WERI-Rb-1 (cell line): ENCODE measurements at places on chromosomes 3 and 15.

DNA sequence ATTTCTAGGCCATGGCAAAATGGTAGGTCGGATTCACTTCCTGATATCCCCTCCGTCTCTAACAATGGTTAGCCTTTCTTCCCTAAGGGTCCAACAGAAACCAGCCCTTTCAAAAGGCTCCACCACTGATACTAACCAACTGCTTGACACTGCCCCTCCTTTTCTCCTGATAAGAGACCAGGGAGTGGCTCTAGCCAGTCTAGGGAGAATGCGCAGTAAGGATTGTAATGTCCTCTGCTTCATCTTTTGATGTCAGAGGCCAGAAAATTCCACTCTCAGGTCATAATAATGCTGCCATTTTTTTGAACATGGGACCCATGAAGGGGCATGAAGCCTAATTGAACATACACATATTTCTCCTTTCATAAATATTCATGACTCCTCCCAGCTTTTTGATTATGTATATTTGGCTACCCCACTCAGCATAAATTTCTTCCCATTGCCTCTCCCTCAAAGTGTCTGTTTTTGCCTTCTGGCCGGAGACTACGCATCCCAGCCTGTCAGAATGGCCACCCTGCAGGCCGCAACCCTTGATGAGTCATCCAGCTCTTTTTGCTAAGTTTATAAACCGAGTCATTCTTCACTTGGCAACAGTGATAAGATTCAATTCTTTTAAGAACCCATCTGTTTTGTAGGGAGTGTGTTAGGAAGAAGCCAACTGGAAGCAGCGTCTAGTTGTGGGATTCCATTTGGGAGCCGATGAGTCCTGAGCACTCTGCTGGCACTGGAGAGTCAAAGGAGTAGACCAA lies 189.0 kb upstream of the MCTP2 start:
- no peak for DNase-seq

- DNase-seq: no peak
These were observed 85.6 kb downstream of the FRMD4B start for GRCh38 chr3:69300296-69300695.

DNA sequence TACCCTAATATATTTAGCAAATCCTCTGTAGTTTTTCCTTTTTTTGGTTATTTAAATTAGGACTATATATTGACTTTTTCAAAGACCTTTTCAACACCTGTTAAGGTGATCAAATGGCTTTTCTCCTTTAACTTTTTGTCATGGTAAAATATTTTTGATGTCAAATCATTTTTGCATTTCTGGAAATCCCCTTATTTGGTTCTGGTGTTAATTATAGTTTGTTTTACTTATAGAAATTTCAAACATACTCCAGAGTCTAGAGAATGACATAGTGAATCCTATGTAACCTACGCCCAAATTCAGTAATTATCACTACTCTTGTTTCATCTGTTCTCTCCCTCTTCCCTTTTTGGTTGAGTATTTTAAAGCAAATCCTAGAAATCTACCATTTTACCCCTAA lies 121.3 kb upstream of the TBL1XR1 start:
- DNase-seq: no peak

- no peak for DNase-seq
These were observed 124.3 kb downstream of the TIGIT start for GRCh38 chr3:114418107-114418506.

DNA sequence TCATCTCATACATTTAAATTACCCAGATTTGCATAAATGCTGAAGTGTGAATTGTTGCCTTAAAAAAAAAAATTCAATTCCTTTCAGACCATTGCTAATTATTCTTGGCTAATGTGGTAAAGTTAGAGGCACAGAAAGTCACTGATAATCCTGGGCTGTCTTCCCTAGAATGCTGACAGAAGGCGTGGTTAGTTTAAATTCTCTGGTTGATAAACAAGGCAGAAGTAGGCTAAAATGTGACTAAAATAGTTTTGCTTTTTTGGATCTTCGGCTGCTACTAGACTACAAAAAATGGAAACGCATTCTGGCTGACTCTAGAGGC lies 193.7 kb downstream of the OTOL1 start:
- DNase-seq: no peak

- peak; percentile 18 for DNase-seq
These were observed 654 bp downstream of the RUBCN start for GRCh38 chr3:197736010-197736490.
